Mesothelial cell of epicardium (in vitro differentiated cells): ENCODE measurements at places on chromosomes 5 and 9.

- peaks cover 11% of the 10 kb centered on the region for H3K27me3 ChIP-seq
- no peak for DNase-seq
- no peak overlapping the region for H3K27ac ChIP-seq
- no peak overlapping the region for H3K4me3 ChIP-seq
- no peaks in the 10 kb centered on the region for H3K4me1 ChIP-seq
- no peaks in the 10 kb centered on the region for H3K36me3 ChIP-seq
Observed at GRCh38 chr5:134119720-134120119, 5.2 kb downstream of the TCF7 start.

DNA sequence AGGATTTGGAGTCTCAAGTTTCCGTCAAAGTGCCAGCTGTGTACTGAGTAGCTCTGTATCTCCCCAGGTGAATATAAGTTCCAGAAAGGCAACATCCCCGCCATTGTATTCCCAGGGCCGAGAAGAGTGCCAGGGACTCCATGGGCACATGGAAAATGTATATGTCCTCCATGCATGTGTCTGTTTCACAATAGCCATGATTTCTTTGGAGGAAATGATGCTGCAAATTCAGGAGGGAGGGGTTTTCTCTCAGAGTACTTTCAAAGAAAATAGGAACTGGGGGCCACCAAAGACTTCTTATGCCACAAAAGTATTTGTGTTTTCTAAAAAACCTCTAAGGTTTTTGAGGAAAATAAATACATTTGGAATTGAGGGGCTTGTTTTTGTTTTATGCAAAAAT is 524.6 kb downstream of the BNC2 start:
- no peaks in the 10 kb centered on the region for H3K27me3 ChIP-seq
- DNase-seq = no peak
- peaks cover 29% of the 10 kb centered on the region for H3K4me1 ChIP-seq
- no peaks in the 10 kb centered on the region for H3K36me3 ChIP-seq
- no peak overlapping the region for H3K4me3 ChIP-seq

DNA sequence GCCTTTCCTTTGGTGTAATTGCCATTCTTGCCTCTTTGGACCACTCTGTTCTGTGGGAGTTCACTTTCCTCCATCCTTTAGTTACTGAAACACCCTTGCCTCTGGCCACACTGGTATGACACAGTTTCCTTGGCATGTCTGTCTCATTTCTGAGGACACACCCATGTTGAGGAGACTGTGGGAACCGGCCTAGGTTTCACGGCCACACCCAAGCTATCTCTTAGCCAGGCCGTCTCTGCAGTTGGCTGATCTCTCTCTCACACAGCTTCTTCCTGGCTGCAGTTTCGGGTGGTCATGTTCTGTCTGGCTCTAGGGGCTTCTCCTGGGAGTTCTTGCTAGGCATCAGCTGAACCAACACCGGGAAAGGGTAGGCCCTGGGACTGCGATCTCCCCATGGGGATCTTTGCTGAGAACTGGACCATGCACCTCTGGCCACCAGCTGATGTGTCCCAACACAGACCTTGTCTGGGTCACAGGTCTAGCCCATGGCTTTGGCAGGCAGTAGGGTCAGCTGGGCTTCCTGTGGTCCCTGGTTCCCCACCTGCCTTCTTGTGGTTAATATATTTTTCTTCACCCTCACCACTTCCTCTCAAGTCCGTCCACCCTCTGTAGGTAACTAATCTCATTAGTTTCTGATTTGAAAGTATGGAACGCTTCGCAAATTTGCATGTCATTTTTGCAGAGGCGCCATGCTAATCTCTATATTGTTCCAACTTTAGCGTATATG is 24.9 kb downstream of the ARHGEF37 start:
- DNase-seq = no peak
- H3K27me3 ChIP-seq = no peaks in the 10 kb centered on the region
- H3K4me3 ChIP-seq = no peak overlapping the region
- H3K36me3 ChIP-seq = peaks cover 44% of the 10 kb centered on the region
- H3K27ac ChIP-seq = no peak overlapping the region
- no peaks in the 10 kb centered on the region for H3K4me1 ChIP-seq

DNA sequence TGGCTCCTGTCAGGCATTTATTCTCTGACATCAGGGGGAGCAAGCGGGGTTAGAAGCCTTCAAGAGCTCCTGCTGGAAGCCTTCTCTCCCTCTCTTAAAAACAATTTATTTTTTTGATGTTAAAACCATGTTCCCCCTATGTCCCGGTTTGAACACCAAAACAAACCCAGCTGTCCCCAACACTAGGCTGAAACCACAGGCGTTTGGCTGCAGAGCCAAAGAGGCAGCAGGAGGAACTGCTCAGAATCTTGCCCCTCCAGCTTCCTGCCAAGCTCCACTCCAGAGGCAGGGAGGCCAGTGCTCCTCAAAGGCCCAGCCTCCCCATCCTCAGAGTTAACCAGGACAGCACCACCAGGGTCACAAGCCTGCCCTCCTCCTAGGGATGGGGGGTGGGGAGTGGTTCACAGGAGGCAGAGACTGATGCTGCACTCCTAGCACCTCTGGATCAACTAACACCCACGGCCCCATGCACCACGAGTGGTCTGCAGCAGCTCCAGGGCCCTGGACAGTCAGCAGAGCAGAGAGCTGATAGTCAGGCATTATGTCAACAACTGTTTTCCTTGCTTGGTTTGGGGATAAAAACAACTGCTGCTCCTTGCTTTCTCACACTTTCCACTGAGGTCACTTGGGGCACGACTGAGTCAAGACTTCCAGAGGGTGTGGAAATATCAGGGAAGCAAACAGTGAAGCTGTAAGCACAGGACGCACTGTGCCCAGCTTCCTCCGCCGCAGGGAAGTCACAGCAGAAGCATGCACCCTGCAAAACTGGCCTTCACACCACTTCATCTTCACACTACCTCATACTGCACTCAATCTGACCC is 96.5 kb upstream of the ADRA1B start:
- no peaks in the 10 kb centered on the region for H3K27me3 ChIP-seq
- no peaks in the 10 kb centered on the region for H3K36me3 ChIP-seq

DNA sequence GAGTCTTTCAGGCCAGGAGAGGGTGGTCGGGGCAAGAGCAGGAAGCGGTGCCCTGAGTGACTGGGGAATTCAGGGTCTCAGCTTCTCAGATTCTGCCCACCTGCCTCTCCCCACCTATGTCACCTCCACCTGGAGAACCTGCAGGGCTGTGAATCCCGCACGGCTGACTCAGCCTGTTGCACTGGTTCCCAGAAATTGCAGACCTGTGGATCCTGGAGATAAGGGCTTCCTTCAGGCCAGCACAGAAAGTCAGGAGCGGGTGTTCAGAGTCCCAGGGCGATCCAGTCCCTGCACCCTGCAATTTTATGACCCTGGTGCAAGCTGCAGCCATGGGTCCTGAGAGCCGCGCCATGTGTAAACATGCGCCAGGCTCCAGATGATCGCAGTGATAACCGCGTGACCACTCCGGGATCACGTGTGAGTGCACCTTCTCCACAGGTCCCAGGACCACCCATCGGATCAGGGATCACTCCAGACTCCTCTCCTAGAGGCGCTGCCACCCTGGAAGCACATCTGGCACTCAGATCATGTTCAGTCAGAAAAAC is 17.8 kb downstream of the IRX4 start:
- no peak for DNase-seq
- peaks cover 59% of the 10 kb centered on the region for H3K27me3 ChIP-seq
- H3K27ac ChIP-seq = no peak overlapping the region
- H3K4me3 ChIP-seq = no peak overlapping the region
- H3K4me1 ChIP-seq = no peaks in the 10 kb centered on the region
